Body of pancreas (tissue), 4 donors: ENCODE measurements at places on chromosomes 4 and X. TPM values are rescaled to one million over a fixed set of nuclear protein-coding genes. Genes with fewer than 3 reads are reported as not detected.

DCAF4L1 gene
- total RNA-seq, result 0.33 TPM

GRCh38 chr4:85587952-85588351 lies 113.0 kb downstream of the ARHGAP24 start:
- no peak overlapping the region for H3K27ac ChIP-seq
- no peak overlapping the region for H3K4me3 ChIP-seq
- H3K36me3 ChIP-seq, result no peaks in the 10 kb centered on the region
- H3K4me1 ChIP-seq, result no peaks in the 10 kb centered on the region
- DNase-seq, result no peak
- no peaks in the 10 kb centered on the region for H3K27me3 ChIP-seq

GRCh38 chr4:14237911-14238310 lies 610.4 kb upstream of the BOD1L1 start:
- H3K36me3 ChIP-seq, result no peaks in the 10 kb centered on the region
- DNase-seq, result no peak
- no peaks in the 10 kb centered on the region for H3K4me1 ChIP-seq
- no peaks in the 10 kb centered on the region for H3K27me3 ChIP-seq

- peaks cover 28% of the 10 kb centered on the region for H3K4me1 ChIP-seq
- H3K27me3 ChIP-seq, result no peaks in the 10 kb centered on the region
- H3K27ac ChIP-seq, result no peak overlapping the region
- no peak overlapping the region for H3K4me3 ChIP-seq
- H3K36me3 ChIP-seq, result no peaks in the 10 kb centered on the region
- no peak for DNase-seq
Measured at GRCh38 chr4:101290654-101291053, 56.7 kb downstream of the PPP3CA start.
